ENCODE measurements at places on chromosomes 5 and 9.

DNA sequence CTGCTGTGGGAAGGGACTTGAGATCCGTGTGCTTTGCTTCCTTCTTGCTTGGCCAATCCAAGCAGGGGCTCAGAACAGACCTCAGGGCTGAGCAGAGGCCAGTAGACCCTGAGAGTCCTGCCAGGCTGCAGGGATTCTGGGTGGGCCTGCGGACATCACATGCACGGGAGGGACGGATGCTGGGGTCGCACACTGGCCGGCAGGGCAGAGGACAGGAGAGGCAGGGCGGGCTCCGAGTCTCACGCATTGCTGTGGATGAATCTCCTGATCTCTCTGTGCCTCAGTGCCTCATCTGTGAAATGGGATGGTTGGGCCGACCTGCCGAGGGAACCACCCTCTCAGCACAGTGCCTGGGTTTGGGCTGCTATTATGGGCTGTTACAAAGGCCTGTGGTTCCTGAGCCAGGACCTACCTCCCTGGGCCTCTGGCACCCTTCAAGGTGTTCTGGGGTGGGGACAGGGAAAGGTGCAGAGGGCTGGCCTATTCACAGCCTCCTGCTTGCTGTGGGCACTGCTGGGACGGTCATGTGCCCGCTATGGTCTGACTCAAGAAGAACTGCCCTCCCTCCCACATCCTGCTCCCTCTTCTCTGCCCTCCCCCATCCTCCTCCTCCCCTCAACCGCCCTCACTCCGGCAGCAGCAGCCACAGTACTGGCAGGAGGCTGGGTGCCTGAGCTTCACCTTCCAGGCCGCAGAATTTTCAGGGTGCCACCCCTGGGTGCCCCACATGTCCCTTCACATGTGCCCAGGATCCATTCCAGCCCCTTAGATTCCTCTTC is 43.3 kb downstream of the NCS1 start:
- no peak for DNase-seq

- no peak for DNase-seq
These were observed 193.3 kb downstream of the SMARCA2 start for GRCh38 chr9:2208465-2208864.

GRCh38 chr5:52740007-52740406 is 47.7 kb upstream of the ITGA1 start:
- DNase-seq: no peak

DNA sequence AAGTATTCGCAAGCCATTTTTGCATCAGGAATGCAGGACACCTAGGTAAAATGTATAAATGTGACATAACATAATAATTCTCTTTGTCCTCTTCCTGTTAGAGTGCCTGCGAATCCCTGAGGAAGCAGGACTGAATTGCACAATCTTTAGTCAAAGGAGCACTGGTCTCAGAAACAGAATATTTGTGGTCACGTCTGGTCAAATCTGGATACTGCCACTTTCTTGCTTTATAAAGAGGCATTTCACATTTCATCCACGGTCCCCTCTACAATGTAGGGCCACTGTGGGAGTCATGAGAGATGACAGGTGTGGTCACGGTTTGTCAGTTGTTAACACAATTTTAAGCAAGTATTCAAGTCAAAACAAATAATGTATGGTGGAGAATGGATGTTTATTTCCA is 564.0 kb downstream of the IRX1 start:
- no peak for DNase-seq

DNA sequence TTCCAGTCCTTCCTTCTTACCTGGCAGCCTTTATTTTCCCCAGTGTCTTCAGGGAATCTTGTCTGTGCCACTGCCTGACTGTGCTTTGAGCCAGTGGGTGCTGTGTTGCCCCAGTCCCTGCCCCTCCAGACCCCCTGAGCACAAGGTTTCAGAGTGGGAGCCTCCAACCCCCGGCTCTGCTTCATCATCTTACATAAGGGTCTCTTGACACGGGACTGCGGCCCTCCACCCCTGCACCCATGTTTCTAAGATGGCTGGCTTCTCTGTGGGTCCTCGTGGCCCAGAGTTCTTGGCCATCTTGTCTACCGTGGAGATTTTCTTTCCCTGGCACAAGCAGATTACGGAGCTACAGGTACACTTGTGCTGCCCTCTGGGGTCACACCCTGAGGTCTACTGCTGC is 194.1 kb downstream of the CACNA1B start:
- no peak for DNase-seq

GRCh38 chr9:123495731-123496130 is 139.7 kb downstream of the CRB2 start:
- no peak for DNase-seq

GRCh38 chr5:173673295-173674101 is 57.0 kb upstream of the BOD1 start:
- DNase-seq: no peak

DNA sequence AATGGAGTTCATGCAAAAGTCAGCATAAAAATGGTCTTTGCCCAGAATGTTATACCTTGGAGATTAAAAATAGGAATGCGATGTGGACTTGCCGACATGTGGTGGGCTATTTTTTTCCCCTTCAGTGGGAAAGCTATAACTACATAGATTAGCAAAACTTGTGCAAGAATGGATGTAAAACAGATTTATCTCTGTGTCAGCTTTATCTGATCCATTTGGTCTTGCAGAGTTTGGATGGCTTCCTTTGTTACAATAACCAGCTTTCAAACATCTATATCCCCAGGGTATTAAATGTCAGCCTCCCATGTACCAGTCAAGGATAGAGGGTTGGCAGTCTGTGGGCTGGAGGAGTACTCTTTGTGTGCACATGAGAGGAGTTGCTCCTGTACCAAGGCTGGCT is 284.9 kb downstream of the TMEM38B start:
- DNase-seq: no peak

GRCh38 chr5:158492136-158492535 is 607.6 kb downstream of the EBF1 start:
- DNase-seq: no peak

DNA sequence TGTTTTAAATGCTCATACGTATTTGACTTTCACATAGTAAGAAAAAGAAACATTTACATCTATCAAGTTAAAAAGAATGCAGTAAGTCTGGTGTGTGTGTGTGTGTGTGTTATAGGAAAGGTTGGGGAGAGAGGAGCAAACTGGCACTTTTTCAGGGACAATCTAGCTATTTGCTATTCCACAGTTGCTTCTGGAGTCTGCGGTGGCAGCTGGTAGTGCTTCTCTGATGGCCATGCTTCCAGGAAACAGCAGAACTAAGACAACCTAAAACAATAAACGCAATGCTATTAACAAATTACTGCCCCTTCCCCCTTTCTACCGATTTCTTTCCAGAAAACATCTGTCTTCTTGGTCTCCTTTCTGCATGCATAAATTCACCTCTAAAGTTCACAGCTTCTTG is 70.0 kb upstream of the CDH10 start:
- peak; percentile 5 for DNase-seq

DNA sequence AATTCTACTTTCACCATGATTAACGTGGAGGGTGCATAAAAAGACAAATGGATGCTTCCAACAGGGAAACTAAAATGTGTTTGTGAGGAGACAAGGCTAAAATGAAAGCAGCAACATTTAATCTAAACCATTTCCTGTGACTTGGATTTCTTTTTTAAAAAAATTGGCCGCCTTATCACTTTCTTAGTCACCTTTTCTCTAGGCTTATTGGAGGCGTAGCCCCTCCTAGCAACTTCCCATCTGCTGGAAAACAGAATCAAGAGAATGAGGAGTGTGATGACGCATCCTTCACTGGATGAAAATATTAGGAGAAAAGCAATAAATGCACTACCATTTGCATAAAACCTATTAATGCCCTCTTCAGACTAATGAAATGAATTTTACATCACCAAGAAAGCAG is 791 bp upstream of the GPR150 start:
- DNase-seq: no peak

DNA sequence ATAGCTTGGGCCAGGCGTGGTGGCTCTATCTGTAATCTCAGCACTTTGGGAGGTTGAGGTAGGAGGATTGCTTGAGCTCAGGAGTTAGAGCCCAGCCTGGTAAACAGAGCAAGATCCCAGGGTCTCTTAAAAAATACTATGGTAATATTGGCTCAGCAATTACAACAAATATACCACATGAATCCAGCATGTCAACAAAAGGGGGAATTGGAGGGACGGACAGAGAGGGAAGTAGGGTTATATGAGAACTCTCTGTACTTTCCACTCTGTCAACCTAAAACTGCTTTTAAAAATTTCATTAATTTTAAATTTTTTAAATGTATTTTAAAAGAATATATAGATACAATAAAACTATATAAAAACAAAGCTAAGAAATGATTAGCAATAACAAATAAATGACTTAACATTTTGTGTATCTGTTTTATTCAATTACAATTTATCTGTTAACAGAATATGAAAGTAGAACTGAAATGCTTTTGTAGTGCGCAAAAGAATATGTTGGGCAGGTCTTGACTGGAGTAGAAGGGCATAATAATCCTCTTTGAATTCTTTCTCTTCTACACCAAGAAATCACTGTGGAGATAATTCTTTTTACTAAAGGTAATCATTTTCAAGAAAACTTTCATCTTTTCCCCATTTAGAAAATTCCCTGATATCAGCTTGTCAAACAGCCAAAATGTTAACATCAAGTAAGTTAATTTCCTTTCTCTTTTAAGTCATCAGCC is 12.9 kb upstream of the CDC42SE2 start:
- no peak for DNase-seq

- no peak for DNase-seq
These were observed 14.5 kb downstream of the GSN start for GRCh38 chr9:121282277-121283079.

DNA sequence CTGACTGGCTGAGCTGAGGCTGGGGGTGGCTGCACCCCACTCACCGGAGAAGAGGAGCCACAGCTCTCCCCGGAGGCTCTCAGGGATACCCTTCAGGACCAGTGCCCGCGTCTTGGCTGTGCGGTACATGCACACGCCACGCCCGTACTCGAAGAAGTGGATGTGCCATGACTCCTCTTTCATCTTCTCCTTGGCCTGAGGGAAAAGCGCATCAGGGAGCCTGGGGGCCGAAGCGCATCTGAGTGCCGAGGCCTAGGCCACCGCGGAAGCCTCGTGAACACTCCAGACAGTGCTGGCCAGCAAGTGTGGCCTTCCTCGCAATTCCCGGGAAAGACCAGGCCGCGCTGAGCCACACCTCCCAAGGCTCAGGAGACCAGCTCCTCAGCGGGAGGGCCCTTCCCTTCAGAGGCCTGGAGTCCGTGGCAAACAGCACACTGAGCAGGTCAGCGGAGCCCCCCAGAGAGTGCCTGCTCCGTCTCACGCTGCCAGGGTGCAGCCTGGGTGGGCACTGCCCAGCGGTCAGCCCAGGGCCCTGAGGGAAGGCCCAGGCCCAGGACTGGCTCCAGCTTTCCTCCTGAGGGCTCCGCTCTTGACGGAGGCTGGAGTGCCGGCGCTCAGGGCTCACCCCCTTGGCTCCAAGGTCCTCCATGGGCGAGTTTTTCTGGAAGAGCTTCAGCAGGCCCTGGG is 20.5 kb upstream of the MRNIP start:
- no peak for DNase-seq

DNA sequence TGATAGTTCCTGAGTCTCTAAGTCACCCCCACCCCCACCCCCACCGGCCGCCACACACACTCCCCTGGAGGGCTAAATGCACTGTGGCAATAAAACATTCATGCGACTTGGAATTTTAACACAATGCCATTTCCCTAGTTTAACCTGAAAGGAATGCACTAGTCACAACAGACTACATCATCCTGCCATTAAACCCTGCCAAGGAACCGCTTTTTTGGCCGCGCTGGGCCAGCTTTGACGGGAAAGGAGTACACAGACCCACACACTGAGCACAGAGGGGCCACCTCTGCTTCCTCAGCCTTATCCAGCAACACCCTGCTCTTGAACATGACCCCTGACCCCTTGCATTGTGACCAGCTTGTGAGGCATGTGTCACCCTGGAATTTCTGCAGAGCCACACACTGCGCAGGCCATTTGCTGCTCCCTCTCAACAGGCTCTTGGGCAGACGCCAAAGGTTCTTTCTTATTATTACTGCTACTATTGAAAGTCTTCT is 165.3 kb downstream of the BNC2 start:
- no peak for DNase-seq

DNA sequence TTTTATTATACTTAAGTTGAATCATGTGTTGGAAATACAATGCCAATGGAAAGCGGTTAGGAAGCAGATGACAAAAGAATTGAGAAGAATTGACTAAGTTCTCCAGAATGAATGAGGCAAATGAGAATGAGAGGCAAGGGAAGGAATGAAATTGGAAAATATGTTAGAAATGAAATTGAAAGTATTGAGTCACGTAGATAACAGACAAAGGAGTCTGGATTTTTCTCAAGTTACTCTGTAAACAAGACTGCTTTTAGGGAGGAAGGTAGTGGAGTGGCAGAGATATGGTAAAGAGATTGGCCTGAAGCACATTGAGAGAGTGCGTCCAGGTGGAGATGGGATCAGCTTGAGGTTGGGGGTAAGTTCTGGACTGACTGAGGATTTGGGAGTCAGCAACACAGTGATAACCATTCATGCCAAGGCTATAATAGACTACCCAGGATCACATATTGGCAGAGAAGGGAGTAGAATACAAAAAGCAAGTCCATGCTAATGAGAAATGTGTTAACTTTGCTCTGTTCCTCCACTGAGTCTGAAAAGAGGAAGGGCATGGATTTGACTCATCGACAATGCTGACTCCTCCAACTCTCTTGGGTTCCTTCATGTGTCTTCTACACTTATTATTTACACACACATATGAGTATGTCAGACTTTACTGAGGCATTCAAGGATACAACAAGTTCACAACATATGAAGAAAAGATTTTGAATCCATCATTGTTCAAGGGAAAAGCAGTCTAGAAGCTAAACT is 814.2 kb upstream of the ZNF608 start:
- DNase-seq: no peak

DNA sequence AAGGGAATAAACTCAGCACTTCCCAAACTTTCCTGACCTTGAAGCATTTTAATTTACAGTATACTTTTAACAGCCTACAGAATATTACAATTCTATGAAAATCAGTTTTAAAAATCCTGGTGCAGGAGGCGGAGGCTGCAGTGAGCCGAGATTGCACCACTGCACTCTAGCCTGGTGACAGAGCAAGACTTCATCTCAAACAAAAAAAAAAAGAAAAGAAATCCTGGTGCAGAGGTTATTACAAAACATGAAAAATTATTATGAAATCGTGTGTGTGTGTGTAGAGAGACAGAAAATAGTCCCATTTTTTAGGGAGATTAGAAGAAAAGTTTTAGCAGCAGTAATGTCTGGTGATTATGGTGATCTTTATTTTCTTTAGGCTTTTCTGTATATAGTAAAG is 26.9 kb downstream of the GOLPH3 start:
- no peak for DNase-seq

GRCh38 chr9:3977614-3978112 is 322.2 kb downstream of the GLIS3 start:
- DNase-seq: no peak
